ENCODE measurements at places on chromosomes 3 and 15.
A peak's percentile ranks its signal among the peaks of the same experiment; 100 is the strongest.

- DNase-seq: no peak
Observed at GRCh38 chr3:65196663-65197062, 508.9 kb upstream of the ADAMTS9 start.

DNA sequence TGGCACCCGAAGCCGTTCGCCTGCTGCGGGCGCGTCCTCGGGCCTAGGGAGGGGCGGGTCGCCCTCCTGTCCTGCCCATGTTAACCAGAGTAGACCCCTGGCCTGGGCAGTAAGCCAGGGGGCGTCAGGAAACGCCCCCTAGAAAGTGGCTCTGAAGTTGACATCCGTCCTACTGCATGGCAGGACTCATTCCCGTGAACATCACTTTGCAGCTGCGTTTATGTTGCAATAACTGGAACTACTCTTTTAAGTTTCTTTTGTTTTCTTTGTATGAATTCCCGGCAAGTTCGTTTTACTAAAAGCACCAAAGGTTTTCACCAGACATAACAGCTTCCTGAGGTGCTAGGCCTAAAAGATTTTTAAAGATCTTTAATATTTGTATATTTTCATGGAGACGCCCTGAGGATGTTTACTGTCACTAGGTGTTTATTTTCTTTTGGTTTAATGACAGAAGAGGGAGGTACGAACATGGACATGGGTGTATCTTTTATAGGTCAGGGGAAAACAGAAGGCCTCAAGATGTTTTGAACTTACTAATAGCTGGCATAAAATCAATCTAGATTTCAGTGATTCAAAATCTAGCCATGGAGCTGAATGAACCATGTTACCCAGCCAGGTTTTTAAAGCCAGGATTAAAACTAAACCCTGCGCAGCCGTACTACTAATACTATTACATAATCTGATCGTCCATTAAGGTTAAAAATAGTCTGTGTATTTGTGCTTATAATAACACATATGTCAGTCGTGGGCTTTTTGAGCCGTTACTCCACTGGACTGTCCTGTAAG is 1.0 kb downstream of the C15orf61 start:
- peak; percentile 18 for DNase-seq

DNA sequence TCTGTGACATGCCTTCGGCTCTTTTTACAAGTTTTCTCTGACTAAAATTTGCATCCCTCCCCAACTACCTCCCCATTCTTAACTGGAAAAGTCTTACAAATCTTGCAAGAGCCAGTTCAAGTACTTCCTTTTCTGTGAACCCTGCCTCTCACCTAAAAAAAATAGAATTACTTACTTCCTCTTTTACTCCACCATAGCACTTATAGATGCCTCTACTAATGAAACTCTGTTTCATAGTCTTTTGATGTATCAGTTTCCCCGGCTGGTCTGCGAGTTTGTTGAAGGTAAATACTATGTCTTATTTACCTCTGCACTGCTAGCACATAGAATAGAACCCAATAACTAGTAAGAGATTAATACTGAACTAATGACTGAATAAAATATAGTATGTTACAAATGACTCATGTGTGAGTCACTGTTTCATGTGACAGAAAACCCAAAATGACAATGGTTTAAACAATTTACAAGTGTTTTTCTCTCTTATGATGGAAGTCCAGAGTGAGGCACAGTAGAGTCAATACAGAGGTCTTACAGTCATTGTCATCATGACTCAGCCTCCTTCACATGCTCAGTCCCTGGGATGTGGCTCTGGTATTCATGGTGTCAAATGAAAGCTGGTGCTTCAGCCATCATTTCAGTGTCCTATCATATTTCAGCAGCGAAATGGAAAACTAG is 393.5 kb downstream of the RSL24D1 start:
- no peak for DNase-seq

DNA sequence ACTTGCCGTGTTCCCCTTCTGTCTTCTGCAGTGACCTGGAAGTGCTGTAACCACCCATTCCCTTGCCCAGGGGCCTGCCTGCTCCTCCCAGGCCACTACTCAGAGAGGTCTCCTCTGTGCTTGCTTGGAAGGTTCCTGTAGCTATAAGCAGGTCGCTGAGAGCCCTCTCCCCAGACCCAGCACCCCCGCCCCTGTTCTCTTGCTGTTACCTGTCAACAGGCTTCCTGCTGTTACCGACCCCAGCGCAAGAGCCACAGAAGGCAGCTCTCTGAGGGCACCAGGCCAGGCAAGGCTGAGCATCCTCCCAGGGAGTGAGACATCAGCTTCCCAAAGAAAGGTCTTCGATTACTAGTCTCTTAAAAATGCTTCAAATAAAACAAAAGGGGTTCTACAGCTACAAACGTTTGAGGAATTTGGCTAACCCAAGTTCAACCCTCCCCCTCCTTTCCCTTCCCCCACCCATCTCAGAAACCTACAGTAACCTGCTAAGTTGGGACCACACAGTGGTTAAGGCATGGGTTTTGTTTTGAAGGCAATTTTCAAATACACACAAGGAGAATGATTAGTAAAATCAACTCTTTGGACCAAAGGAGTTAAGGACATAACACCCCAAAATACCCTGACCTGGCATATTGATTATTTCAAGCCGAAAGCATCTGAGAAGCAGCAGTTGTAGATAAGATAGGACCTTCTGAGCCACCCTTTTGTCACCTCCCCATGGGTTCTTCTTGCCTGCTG is 74.9 kb upstream of the MFGE8 start:
- DNase-seq: no peak

DNA sequence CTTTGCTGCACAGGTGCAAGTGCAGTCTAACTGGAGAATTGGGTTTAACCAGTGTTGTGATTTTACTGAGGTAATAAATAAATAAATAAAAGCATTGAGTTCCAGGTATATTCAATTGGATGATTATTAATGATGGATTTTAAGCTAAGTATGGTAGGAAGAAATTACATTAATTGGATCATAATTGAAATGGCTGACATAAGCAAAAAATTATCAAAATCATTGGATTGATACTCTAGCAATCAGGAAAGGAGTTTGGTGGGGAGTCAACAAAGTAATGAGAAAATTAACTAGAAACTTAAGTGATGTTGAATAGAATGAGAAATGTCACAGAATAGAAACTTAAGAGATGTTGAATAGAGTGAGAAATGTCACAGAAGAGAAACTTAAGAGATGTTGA is 981.9 kb downstream of the SI start:
- no peak for DNase-seq

GRCh38 chr15:20356911-20357480 is 184.6 kb downstream of the GOLGA6L6 start:
- no peak for DNase-seq

DNA sequence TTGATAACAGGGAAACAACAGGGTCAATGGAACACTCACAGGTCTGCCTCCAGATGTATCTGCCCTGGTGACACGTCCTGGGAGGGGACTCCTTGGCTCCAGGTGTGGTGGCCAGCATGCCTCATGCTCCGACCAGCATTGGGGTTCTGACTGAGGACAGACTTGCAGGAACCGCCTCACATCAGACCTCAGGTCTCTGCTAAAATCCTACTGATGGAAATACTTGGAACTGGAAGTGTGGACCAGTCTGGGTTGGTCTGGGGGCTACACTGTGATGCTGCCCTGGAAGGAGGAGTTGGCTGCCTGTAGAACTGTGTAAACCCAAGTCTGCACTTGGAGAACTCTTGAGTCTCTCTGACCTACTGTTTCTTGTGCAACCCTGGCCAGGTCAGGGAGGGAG is 17.1 kb upstream of the KY start:
- no peak for DNase-seq

DNA sequence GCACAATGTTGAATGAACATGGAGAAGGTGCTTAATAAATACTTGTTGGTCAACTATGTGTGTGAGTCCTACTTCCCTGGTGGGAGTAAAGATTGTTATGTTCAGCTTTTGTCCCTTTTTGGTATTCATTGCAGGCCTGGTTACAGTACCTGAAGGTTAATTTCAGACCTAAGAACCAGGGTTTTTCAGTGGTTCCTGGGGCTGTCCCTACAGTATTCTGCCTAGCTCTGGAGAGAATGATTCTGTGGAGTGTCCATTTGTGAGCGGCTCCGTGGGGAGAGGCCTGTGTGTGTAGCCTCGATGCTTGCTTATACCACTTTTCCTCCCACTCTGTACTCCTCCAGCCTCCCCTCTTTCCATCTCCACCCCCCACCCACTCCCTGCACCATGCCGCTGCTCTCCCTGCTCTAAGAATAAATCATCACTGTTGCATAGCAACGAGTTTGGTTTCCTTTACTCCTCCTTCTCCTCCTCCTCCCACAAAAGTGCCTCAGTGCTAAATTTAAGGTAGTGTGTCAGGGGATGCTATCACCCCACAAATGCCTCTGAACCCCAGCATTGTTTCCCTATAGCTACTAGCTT is 150.6 kb upstream of the ROPN1 start:
- no peak for DNase-seq

- DNase-seq: no peak
Observed at GRCh38 chr3:107561980-107562379, 39.2 kb downstream of the BBX start.

- DNase-seq: no peak
Observed at GRCh38 chr3:53244271-53244670, 11.6 kb downstream of the TKT start.

DNA sequence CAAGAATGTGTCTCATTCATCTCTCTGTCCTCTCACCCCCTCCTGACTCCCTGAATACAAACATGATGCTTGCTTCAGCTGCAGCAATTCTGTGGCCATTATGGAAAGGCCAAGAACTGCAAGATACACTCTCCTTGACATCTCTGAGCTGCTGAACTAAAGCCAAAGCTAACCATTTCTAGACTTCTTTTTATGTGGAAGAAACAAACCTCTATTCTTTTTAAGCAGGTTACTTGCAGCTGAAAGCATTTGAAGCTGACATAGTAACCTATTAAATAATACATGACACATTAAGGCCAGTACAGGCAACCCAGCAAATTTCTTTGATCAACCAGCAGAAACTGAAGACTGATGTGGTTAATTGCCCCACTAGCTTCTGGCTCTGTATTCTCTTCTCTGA is 17.5 kb downstream of the FHIT start:
- DNase-seq: no peak

GRCh38 chr3:77191640-77192039 is 151.7 kb downstream of the ROBO2 start:
- no peak for DNase-seq

GRCh38 chr3:165983284-165983683 is 146.1 kb upstream of the BCHE start:
- DNase-seq: no peak

GRCh38 chr3:135050536-135050935 is 255.5 kb downstream of the EPHB1 start:
- DNase-seq: no peak

- DNase-seq: no peak
Observed at GRCh38 chr15:90885432-90886290, 1.4 kb downstream of the FES start.

DNA sequence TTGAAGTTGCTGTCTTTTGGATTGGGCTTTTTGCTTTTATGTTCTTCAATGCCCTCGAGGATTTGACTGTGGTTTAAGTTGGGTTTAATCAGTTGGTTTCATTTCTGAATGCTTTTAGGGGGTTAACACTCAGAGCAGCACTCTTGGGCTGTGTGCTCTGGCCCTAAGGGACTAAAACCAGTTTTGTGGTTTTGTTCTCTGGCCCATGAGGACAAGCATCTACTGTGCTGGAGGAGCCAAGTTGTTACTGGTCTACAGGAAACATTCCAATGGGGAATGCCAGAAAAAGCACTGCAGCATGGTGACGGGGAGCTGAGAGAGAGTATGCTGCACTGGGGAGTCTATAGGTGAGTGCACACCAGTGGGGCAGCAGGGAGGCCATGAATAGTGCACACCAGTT is 596.9 kb downstream of the ZBBX start:
- no peak for DNase-seq

DNA sequence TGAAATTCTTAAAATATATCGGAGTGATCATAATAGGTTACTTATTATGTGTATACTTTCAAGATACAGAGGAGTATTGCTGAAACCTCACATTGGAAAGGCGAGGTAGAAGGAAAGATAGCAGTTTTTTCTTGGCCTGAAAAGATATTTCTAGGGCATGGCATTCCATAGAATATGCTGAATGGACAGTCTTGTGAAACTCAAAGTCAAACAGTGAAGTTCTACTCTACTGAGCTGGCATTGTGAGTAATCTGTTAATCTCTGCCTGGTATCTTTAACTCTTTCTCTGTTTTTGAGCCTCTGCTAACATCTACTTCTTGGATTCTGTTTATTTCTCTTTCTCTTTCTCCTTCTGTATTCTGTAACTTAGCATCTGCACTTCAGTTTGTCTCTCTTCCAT is 176.3 kb upstream of the ZBTB20 start:
- no peak for DNase-seq

- DNase-seq: no peak
Observed at GRCh38 chr3:122947738-122948137, 79.8 kb downstream of the SEMA5B start.

DNA sequence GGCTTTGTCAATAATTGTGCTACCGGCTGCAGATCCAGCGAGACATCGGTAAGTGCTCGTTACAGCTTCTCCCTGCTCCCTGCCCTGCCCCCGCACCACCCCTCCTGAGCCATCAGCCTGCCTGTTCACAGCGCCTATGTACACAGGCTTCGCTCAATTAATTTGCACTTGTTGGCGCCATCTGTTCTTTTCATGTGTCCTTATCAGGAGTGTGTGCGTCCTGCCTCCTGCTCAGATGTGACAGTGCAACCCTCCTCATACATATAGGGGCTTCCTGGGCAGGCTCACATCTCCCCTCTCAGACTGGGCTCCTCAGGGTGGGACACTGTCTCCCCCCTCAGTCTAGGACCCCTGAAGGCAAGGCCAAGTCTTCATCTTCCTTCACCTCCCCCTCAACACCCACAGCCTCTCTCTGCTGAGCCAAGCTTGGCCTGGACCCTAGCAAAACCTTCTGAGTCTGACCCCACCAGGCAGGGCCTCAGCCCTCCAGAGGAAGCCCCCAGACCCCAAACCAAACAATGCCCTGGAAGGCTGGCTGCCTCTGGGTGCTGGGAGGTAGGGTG is 54.9 kb downstream of the CYP11A1 start:
- DNase-seq: no peak

GRCh38 chr3:52860424-52860768 is 25.6 kb upstream of the MUSTN1 start:
- no peak for DNase-seq

- no peak for DNase-seq
Observed at GRCh38 chr15:30924353-30924752, 20.6 kb downstream of the FAN1 start.

GRCh38 chr15:58182460-58183163 is 44.4 kb downstream of the AQP9 start:
- DNase-seq: no peak

- no peak for DNase-seq
Observed at GRCh38 chr3:66480666-66481065, 20.2 kb downstream of the LRIG1 start.

Measured in right lung (tissue), 10 donors.